ENCODE measurements at places on chromosomes 4 and X. TPM values are rescaled to one million over a fixed set of nuclear protein-coding genes. Genes with fewer than 3 reads are reported as not detected.

MAGEC1 gene
- total RNA-seq, result not detected

ZMAT1 gene
- 3.3 TPM for total RNA-seq

CAPN6 gene
- total RNA-seq, result not detected

MND1 gene
- 48.0 TPM for total RNA-seq

DNA sequence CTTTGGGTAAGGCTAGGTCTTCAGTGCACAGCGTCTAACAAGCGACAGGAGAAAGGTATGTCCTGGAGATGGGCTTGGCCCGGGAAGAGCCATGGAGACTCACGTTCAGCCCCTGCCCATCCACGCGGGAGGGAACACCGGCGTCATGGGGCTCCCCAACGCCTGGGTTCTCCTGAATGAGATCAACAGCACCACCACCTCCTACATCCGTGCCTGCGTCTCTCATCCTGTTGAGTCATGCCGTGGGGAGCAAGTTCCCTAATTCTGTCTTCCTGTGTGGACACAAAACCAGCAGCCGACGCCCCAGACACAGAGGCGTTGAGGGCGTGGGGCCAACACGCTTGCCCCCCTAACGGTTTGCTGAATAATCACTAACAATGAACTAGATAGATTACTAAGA lies 20.1 kb upstream of the IL3RA start:
- DNase-seq, result peak; percentile 53
